Effector CD4-positive, alpha-beta T cell (primary cell): ENCODE measurements at places on chromosomes 5 and 9.

GRCh38 chr5:110354915-110355644 lies 371.4 kb downstream of the TMEM232 start:
- no peak for DNase-seq

GRCh38 chr5:9046756-9047481 lies 499.0 kb downstream of the SEMA5A start:
- DNase-seq = no peak

- no peak for DNase-seq
Measured at GRCh38 chr5:149810856-149811255, 80.7 kb downstream of the PPARGC1B start.

GRCh38 chr9:72210522-72210921 lies 61.3 kb downstream of the GDA start:
- no peak for DNase-seq

GRCh38 chr5:36934740-36935356 lies 58.3 kb downstream of the NIPBL start:
- DNase-seq = no peak

- no peak for DNase-seq
Measured at GRCh38 chr9:694092-694402, 147.4 kb upstream of the DMRT1 start.

- DNase-seq = no peak
Measured at GRCh38 chr9:69097923-69098593, 62.5 kb downstream of the FXN start.

DNA sequence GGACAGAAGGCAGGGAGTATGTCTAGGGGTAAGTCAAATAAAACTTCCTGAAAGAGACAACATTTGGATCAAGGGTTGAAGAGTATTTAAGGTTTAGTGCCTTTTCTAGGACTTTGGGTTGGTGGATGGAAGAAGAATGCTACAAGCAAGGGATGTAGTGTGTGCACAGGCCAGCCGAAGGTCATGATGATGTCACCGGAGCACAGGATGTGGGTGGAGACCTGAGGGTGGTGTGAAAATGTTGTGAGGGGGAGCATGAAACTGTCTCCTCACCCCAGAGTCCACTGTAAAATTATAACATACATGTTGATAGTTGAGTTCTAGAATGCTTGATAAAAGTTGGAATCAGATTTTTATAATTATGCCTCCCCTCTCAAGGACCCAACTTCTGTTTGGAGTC lies 553.3 kb upstream of the SGCD start:
- DNase-seq = no peak

DNA sequence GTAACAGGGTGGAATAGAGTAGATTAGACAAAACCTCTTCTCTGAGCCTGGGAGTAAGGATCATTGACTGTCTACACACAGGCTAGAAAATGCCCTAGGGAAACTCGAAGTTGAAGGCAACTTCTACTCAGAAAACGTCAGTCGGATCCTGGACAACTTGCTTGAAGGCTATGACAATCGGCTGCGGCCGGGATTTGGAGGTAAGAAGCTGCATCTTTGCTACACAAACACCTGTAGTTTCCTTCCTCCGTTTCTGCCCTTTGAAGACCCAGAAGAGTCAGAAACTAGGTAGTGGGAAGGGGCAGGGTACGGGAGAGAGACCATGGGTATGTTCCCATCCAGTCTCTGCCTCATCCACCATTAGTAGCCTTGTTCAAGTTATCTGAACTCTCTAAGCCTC lies 628 bp downstream of the GABRA6 start:
- DNase-seq = no peak

GRCh38 chr9:130341839-130342713 lies 76.5 kb downstream of the HMCN2 start:
- no peak for DNase-seq

DNA sequence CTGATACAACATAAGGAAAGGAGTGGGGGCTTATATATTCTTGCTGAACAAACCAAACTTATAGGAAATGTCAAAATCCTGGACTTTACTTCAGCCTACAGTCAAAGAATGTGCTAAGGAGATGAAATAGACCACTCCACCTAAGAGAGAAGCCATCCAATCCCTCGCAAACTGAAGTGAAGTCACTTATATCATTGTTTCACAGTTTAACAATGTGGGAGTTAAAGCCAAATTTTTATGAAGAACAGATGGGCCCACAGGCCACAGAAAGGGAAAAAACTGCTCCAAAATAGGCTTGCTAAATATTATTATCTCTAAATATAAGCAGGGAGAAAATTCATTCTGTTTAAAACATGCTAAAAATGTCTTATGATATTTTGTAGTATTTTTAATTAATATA lies 233.3 kb downstream of the GAS1 start:
- DNase-seq = no peak

DNA sequence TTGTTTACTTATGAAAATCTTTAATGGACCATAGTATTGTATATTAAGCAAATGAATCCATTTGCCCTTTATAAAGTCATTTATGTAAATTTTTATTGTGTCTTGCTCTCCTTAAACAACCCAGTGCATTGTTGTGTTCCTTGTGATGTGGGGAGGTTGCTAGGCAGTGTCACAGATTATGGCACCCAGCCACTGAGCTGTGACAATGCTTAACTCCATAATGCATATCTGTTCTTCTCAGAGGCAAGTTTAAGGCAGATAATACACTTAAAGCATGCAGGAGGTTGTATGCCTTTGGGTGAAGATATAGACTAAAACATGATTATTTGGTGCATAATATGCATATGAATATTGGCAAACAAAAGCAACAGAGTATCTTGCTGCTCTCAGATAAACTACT lies 269.6 kb upstream of the RIOK2 start:
- DNase-seq = no peak

GRCh38 chr5:94407023-94407422 lies 211.4 kb downstream of the KIAA0825 start:
- DNase-seq = no peak

- DNase-seq = no peak
Measured at GRCh38 chr9:91839926-91840465, 110.0 kb downstream of the ROR2 start.

DNA sequence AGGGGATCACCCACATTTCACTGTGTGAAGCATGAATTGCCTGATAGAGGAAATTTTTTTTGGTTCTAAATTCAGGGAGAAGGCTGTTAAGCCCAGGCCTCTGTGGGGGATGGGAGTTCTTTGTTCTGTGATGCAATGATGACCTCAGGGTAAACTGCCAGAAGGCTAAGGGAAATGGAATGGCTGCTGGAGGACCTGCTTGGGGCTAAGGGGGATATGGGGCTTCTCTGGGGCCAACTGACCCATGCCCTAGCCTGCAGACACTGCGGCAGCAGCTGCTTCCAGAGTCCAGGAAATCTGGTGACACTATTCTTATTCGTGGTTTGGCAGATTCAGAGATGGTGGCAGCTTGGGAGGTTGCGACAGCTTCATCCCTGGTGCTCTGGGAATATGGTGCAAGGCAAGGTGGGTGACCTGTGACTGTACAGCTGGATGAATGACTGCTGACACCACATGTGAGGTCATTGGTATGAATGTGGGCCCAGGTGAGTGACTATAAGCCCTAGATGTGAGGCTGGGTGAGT lies 30.3 kb downstream of the VCP start:
- DNase-seq = no peak

DNA sequence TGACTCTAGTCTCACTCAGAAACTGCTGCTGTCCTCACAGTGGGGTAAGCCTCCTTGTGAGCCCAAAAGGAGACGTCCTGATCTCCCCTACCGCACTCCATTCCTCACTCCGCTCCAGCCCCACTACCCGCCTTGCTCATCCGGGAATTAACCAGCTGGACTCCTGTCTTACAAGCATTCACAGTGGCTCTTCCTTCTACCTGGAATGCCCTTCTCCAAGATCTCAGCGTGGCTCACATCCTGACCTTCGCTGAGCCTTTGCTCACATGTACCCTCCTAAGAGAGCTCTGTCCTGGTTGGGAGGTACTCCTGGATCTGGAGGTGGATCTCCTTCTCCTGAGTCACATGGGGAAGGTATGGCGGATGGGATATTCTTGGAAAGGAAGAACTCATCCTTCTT lies 10.7 kb upstream of the KLF9 start:
- DNase-seq = no peak

DNA sequence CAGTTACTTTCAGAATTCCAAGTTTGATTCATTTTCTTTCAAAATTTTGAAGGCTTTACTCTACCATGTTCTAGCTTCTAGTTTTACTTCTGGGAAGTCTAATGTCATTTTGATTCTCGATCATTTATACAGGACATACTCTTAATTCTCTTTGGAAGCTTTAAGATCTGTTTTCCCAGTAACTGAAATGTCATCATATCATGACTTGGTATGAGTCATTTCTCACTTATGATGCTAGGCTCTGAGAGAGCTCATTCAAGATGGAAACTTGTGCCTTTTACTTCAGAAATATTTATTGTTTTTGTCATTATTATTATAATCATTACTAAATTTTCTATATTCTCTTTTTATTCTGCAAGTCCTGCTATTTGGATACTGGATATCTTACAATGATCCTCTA lies 222.3 kb downstream of the PARP8 start:
- no peak for DNase-seq

DNA sequence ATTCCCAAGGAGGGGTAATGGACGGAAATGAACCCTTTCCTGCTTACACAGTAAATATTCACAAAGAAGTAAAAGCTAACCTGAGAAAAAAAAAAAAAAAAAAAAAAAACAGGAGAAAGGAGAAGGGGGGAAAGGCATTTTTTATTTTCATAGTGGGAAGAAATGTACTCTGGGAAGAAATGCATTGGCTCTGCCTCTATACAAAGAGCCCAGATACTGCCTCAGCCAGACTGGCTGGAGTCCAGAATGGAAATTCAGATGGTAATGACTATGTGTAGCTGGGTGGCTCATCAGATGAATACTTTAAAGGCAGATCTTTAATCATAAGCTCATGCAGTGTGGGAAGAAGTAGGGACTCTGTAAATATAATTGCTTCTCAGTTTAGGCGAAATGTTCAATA lies 124.9 kb upstream of the ZNF608 start:
- DNase-seq = no peak

DNA sequence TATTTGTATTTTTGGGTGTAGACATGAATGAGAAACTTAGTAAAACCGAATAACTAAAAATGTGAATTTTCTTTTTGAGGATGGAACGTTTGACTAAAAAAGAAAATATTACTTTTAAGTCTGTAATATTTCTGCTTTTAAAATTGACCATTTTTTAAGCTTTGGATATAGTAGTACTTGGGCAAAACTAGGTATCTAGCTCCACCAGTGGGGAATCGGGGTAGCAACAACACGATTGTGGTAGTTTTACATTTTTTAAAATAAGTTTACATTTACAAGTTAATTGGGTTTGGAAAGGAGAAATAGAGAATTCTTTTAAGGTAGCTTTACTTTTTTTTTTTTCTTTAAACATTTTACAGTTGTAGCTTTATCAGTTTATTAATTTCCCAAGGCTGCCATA lies 154.4 kb downstream of the MAN2A1 start:
- no peak for DNase-seq

DNA sequence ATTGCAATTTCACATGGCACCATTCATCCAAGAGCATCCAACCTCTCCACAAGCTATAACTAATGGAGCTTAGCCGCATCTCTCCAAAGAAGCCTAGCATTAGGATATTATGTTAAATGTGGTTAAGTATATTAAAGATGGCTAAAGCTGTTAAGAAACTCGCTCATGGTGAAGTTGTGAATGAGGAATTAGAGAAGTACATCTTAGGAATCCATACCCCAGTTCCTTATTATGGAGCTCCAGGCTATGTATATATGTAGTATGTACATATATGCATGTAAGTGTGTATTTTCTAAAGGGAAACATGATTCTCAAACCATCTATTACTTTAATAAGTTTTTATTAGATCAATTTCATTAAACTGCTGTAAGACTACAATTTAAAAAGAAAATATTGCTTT lies 26.4 kb downstream of the LURAP1L start:
- DNase-seq = no peak

DNA sequence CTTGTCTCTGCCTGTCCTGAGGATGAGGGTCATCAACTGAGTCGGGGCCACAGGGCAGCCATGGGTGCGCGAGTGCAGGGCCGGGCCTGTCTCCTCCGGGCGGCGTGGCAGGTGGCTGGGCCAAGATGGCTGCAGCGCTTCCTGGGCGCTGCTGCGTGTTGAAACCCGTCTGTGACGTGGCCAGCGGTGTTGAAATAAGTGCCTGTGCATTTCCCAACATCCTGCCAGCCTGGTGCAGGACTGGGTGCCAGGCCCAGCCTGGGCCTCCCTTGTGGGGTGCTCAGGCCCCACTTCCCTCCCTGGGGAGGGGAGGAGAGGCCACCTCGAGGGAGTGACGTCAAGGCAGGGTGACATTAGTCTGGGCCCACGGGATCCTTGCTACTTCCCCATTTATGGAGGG lies 45.5 kb downstream of the RXRA start:
- DNase-seq = no peak

GRCh38 chr5:136409000-136409399 lies 43.7 kb upstream of the TRPC7 start:
- DNase-seq = no peak

DNA sequence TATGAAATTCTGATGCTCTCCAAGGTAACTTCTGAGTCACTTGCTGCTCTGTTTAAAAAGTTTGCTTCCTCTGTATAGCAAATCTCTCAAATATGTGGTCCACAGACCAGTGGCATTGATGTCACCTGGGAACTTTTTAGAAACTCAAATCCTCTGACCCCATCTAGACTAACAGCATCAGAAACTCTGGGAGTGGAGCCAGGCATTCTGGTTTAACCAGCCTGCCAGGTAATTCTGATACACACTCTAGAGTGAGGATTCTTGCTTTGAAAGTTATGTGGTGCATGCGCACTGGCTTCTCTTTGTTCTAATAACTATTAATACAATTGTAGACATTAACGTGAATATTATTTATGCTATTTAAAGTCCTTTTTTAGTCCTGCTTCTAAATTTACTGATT lies 298.1 kb downstream of the SLF1 start:
- no peak for DNase-seq

GRCh38 chr9:122071715-122072114 lies 21.4 kb downstream of the TTLL11 start:
- no peak for DNase-seq

DNA sequence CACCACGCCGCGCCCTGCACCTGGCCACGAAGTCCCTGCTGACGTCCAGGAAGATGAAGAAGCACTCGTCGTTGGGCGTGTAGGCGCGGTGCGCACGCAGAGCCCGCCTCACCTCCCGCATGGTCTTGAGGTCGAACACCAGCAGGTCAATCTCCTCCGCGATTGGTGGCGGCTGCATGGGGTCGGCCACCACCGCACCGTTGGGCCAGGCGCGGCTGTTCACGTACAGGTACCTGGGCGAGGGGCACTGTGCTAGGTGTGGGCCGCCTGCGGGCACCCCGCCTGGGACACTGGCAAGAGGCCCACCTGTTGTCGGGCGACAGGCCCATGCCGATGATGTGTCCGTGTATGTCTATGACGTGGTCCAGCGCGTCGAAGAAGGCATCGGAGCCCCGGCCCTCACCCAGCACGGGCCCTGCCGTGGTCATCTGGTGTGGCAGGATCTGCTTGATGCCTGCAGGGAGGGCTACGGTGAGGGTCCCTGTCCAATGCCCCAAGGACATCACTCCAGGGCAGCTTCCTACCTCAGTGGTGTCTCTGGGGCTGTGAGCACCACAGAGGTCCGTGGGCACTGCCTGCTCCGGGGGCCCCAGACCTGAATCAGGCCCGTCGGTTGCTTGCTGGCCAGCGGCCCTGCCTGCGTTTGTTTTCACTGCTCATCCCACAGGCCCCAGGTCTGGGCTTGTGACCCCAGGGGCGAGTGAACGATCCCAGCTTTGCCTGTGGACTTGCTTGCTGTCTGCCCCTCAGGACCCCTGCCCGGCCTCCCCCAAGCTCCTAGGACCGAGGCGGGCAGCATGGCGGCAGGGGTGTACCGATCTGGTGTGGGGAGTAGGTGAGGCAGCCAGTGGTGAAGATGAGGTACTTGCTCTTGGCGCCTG lies 3.1 kb downstream of the FBXW5 start:
- no peak for DNase-seq

GRCh38 chr5:139651043-139651834 lies 3.1 kb downstream of the CXXC5 start:
- DNase-seq = no peak
